ENCODE measurements at places on chromosomes 5 and 9.

DNA sequence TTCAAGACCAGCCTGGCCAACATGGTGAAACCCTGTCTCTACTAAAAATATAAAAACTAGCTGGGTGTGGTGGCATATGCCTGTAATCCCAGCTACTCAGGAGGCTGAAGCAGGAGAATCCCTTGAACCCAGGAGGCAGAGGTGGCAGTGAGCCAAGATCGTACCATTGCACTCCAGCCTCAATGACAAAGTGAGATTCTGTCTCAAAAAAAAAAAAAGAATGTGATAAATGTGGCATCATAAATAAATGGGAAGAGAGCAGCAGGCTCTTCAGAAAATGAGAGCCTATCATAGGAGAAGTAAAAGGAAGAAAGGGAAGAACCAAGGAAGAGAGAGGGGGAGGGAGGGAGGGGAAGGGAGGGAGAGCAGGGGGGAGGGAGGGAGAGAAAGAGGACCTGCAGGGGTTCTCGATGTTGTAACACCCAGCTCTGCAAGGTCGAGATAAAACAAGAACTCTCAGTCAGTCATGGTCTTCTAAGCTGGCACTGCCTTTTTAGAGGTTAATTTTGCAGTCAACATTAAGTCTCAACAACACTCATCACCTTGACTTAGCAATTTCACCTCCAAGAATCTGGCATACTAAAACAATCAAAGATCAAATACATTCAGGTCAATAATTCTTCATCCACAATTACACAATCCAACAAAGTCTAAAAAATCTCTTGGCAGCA, 68.7 kb upstream of the SIMC1 start:
- DNase-seq: no peak

- DNase-seq: no peak
Observed at GRCh38 chr5:170248172-170248930, 15.6 kb downstream of the C5orf58 start.

DNA sequence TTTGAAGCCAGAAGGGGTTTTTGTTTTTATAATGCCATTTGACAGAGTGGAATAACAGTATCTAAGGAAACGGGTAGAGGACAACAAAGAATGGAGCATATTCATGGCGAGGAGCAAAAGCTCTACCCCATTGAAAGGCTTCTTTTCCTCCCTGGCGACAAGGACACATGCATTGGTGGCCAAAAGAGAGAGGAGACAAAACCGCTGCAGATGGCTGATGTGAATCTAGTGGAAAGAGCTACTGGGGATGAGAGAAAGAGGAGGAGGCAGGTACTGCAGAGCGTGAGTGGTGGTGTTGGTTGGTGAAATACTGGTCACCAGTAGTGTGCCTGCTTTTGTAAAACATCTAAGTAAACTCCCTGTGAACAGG, 491 bp downstream of the APC start:
- DNase-seq: peak; percentile 7

- peak; percentile 51 for DNase-seq
Observed at GRCh38 chr9:124551472-124552272, 44.5 kb upstream of the NR5A1 start.

Data from dermis microvascular lymphatic vessel endothelial cell (primary cell).